ENCODE measurements at places on chromosomes 2 and 18.

DNA sequence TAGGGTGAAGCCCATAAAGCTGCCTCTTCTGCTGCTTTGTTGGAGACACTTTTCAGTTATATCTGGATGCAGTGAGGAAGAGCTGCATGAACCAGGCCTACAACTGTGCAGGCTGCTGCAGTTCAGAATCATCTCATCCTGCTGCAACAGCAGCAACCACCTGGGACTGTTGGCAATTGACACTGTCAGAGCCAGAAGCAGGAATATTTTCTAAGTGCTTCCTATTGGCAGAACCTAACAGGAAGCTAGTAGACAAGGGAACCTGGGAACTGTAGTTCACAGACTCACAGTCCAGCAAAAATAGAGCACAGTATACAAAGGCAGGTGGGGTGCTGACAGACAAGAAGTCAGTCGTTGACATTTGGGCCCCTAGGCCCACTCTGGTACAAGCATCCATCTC is 452.9 kb upstream of the SPRED2 start:
- no peak for DNase-seq

- DNase-seq: no peak
Observed at GRCh38 chr2:102318437-102318836, 7.1 kb downstream of the IL1RL1 start.

DNA sequence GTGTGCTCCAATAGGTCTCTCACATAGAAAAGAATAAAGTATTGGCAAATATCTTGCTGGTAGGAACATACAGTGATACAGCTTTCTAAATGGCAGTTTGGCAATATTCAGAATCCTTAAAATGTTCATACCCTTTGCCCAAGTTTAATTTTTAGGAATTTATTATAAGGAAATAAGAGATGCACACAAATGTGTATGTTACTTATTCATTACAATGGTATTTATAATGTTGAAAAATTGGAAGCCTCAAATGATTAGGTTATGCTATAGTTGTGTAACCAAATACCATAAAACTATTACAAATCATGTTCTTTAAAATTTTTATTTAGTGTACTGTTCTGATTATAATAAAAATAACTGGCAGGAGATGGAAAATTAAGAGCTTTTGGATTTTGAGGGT is 196.8 kb downstream of the MCFD2 start:
- no peak for DNase-seq

GRCh38 chr2:3523551-3524041 is 4.3 kb upstream of the ADI1 start:
- no peak for DNase-seq

DNA sequence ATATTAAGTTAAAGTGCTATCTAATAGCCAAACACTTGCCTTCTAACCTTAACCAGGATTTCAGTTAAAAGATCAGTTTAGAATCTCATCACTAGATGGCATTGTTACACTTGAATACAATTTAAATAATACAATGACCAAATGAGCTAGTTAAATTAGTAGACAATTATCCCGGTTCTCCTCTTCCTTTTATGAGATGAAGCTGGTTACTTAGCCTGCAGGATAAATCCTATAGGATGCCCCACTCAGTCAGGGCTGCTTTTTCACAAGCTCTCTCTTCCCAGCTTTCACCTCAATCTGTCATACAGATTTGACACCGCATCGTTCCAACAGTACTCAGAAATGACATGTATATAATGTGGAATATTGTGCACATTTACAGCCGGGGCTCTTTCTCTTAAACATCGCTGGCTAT is 678.8 kb downstream of the KCNJ3 start:
- DNase-seq: no peak

Data from thymus (tissue), 14 donors.